DMS79 (cell line): ENCODE measurements at places on chromosomes 3 and 15.

DNA sequence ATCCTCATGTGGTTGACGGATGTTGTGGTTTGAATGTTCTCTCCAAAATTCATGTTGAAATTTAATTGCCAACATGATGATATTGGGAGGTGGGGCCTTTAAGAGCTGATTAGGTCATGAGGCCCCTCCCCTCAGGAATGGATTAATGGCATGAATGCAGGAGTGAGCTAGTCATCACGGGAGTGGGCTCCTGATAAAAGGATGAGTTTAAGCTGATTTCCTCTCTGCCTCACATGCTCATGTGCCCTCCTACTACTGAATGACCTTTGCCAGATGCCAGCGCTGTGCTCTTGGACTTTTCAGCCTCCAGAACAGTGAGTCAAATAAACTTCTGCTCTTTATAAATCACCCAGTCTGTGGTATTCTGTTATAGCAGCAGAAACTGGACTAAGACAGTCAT is 111.2 kb downstream of the MYO5A start:
- DNase-seq, result no peak

DNA sequence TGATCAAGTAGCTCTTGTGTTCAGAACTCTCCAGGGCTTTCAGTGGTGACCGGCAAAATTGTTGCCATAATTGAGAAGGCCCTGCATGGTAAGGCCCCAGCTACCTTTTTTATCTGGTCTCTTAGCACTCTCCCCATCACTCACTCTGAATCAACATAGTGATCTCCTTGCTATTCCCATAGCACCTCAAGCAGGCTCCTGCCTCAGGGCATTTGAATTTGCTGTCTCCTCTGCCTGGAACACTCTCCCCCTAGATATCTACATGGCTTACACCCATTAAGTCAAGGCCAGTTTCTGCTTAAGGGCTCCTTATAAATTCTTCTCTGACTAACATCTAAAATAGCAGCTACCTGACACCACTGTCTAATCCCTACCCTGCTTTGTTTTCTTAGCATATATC is 3.3 kb upstream of the ARID3B start:
- no peak for DNase-seq

DNA sequence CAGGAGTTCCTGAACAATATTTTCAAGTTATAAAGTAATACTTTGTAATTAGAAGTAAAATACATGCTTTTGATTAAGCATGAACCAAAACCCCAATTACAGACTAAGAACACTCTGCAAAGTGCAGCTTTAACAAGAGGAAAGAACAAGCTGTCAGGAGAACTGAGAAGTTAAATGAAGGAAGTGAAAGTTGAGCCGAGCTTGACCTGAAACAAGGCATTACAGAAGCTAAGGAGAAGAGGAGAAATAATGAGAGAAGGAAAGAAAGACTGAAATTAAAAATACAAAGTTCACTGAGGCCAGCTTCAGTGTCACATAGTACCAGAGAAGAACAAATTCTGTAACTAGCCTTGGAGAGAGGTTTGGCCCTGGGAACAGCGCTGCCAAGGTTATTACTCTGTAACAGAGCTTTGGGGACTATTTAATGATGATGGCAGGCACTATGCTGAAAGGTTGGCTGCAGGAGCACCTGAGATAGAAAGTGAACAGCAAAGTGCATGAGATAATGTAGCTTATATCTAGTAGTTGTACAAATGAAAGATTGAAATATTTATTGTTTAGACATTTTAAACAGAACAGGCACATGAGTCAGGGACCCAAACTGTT is 241.9 kb upstream of the PEX5L start:
- DNase-seq, result no peak

DNA sequence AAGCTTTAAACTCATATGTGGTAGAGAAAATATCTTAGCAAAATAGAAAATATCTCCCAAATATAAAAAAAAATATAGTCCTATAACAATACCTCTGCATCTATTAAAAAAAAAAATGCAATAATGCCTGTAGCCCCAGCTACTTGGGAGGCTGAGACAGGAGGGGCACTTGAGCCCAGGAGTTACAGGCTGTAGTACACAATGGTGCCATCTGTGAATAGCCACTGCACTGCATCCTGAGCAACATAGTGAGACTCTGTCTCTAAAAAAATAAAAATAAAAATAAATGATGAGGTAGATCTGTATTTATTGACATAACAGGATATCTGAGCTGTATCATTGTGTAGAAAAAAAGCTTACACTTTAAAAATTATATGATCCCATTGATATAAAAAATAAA is 70.4 kb downstream of the PFN2 start:
- DNase-seq, result no peak

GRCh38 chr3:130787422-130788068 is 40.9 kb upstream of the PIK3R4 start:
- peak; percentile 58 for DNase-seq

GRCh38 chr3:138034918-138035317 is 25.0 kb downstream of the CLDN18 start:
- no peak for DNase-seq

- DNase-seq, result no peak
Observed at GRCh38 chr15:90642464-90643300, 74.5 kb upstream of the BLM start.

DNA sequence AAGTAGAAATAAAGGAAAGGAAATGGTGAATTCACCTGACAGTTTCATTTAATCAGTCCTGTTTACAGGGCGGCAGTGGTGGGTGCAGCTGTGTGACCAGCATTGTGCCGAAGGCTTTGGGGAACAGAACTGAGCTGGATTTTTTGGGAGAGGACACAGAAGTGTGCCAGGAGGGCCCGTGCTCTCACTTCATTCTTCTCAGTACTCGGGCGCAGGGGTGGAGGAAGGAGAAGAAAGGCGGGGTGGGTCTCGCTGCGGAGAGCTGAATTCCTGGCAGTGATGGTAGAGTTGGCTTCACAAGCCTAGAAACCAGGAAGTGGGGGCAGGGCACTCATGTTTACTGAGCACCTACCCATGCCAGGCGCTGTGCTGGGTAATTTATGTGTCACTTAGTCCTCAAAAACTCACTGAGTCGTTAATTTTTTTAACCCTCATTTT is 64.6 kb downstream of the CRTC3 start:
- no peak for DNase-seq

GRCh38 chr15:87793725-87794124 is 462.8 kb downstream of the NTRK3 start:
- no peak for DNase-seq

- DNase-seq, result no peak
Observed at GRCh38 chr3:167355446-167355845, 24.7 kb downstream of the ZBBX start.

GRCh38 chr15:57527382-57528091 is 64.2 kb upstream of the MYZAP start:
- DNase-seq, result peak; percentile 35

- DNase-seq, result no peak
Observed at GRCh38 chr3:72334681-72335457, 513.4 kb downstream of the SHQ1 start.

GRCh38 chr3:66220066-66220465 is 735 bp upstream of the SLC25A26 start:
- DNase-seq, result no peak

GRCh38 chr15:86772369-86773059 is 692.8 kb downstream of the AGBL1 start:
- DNase-seq, result no peak
